Forelimb muscle (tissue), 1 donor: ENCODE measurements at places on chromosomes 1 and 21. TPM values are rescaled to one million over a fixed set of nuclear protein-coding genes. Genes with fewer than 3 reads are reported as not detected.
A peak's percentile ranks its signal among the peaks of the same experiment; 100 is the strongest.

The DNAJC6 gene
- 0.71 TPM for polyA plus RNA-seq

GRCh38 chr1:18452550-18452949 is 28.2 kb upstream of the KLHDC7A start:
- peak; percentile 2 for DNase-seq

The AZIN2 gene
- 3.4 TPM for polyA plus RNA-seq

DNA sequence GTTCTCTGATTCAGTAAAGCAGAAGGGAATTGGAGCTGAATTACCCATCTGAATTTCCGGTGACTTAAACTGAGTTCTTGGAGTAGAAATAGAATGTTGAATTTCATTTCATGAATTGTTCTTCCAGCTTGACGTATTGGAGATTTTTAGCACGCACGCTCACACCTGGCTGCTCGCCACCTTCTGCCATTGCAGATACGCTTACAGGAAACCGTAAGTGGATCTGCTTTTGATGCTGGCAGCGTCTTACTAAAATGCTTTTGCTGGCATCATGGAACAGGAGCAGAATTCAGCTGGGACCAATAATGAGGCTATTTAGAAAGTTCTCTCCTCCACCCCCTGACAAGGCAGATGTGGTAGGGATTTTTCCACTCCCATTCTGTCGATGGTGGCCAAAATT is 17.7 kb upstream of the ELAVL4 start:
- DNase-seq: no peak

The LCA5L gene
- 1.3 TPM for polyA plus RNA-seq

DNA sequence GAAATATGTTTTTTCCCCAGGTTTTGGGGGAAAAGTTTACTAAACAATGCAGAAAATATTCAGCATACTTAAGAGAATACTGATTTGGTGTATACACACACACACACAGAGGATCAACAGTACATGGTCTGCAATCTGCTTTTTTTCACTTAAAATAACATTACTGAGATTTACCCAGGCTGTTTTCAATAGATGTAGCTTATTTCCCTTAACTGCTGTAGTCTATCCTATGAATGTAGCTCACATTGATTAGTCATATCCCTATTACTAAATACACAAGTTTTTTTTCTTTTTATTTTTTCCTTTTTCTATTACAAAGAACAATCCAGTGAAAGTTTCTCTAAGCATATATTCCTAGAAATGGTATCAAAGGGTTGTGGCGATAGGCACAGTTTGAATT is 266.7 kb upstream of the GREM2 start:
- no peak for DNase-seq

GRCh38 chr1:204151552-204152309 is at the start of gene ETNK2:
ETNK2 (minus strand) TSS chr1:204152044; CDS start chr1:204151852, 192 bp downstream.
- DNase-seq: no peak

DNA sequence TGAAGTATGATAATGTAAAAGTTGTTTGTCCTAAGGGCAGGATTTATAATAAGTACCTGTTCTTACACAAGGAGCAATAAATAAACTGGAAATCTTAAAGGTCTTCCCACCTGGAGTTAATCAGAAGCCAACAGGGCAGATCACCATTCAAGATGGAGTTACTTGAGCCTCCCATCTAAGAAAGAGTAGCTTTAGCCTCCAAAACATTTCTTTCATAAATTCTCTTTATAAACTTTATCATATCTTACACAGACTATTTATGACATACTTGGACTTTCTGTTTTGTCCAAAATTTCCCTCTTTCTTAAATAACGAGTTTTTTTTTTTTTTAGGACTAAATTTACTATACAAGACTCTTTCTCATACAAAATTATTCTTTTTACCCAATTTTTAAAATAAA is 18.5 kb downstream of the OR2T1 start:
- no peak for DNase-seq

GRCh38 chr21:25790878-25791204 is 56.1 kb downstream of the GABPA start:
- no peak for DNase-seq

GRCh38 chr1:224859651-224860050 is 69.8 kb upstream of the DNAH14 start:
- DNase-seq: no peak

- DNase-seq: no peak
Measured at GRCh38 chr1:206923009-206923960, 1.5 kb upstream of the FCMR start.

DNA sequence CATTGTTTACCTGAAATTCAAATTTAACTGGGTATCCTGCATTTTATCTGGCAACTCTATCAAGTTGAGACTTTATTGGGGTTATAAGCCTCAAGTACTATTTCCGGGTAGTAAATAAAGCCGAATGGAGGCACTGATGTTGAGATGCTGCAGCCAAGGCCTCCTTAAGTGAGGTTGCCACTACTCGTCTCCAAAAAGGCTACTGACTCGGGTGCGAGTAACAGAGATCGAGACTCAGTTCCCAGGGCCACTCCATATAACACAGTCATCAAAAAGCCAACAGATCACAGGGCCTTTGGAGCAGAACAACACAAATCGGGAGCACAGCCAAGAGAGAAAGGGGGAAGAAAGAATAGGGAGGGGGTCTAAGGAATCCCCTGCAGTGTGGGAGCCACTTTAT is 524 bp downstream of the COPA start:
- no peak for DNase-seq

The PTGER3 gene
- 0.90 TPM for polyA plus RNA-seq

DNA sequence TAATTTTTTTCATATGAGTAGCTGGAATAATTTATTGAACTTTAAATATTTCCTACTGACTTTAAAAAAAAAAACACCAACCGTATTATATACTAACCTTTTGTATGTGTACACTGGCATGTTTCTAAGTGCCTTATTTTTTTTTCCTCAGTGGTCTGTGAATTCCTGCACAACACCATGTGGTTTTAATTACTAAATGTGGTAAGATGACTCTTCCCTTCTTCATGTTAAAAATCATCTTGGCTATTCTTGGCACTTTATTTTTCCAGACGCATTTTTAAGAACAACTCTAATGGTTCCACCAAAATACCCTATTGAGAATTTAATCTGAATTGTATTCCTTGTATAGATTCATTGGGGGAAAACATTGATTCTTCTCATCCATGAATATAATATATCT is 28.4 kb downstream of the PPP2R5A start:
- DNase-seq: no peak

- no peak for DNase-seq
Measured at GRCh38 chr1:159900086-159900680, at the start of gene CFAP45. CFAP45 (minus strand) TSS chr1:159900165; CDS start chr1:159900098, 67 bp downstream.

The RNU1-1 gene
- not detected for polyA plus RNA-seq

- DNase-seq: peak; percentile 44
Measured at GRCh38 chr1:109161858-109162606, 48.1 kb downstream of the ELAPOR1 start.

- DNase-seq: no peak
Measured at GRCh38 chr1:101259744-101260148, 22.9 kb downstream of the S1PR1 start.

DNA sequence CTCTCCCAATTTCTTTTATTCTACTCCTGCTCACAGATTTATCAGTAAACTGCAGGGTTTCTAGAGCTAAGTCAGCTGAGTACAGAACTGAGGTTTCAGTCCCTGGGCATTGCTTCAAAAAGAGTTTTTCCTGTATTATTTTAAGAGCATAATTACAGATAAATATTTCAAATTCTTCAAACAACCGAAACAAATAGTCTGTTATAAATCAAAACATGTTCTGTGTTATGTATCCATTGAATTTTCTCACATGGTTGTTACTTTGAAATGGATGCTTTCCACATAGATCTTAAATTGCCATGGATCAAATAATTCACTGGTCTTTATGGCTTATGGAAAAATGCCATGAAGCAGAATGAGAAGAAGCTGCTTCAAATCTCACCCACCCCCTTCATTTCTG is 64.5 kb downstream of the LRRC8C start:
- no peak for DNase-seq

GRCh38 chr21:45588086-45588825 is 46.0 kb upstream of the SLC19A1 start:
- DNase-seq: no peak

- DNase-seq: no peak
Measured at GRCh38 chr1:234779160-234779538, 169.2 kb upstream of the IRF2BP2 start.

The CCDC24 gene
- polyA plus RNA-seq: 0.78 TPM

DNA sequence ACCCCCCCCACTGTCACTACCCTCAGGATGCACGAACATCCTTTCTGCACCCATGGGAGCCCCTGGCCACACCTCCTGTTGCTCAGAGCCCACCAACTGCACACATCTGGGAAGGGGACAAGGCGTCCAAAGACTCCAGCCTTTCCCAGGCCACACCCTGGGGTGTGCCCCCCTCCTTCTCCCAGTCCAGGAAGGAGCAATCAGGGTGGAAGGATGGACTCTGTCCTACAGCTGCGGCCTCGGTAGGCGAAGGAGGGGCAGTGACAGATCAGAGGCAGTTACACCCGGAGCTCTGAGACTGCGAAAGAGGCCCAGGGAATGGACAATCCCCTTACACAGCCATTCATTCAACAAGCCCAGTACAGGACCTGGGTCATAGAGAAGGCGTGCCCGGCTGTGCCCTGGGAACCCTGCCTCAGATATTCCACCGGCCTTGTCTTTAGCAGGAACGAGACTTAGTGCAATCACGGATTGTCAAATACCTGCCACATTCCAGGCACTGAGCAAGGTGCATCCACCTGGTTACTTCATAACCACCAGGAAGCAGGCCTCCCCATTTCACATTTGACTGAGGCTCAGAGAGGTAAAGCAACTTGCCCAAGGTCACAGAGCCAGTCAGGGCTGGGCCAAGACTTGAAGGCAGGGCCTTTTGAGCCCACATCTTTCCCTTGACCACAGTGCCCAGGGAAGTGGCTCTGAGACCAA is 9.4 kb downstream of the HSPG2 start:
- DNase-seq: no peak

The PYHIN1 gene
- polyA plus RNA-seq: 0.22 TPM

The ADAMTS1 gene
- 16.8 TPM for polyA plus RNA-seq

- DNase-seq: no peak
Measured at GRCh38 chr1:7852804-7853683, at the start of gene UTS2. UTS2 (minus strand) TSS chr1:7853065; CDS start chr1:7853003, 62 bp downstream.

DNA sequence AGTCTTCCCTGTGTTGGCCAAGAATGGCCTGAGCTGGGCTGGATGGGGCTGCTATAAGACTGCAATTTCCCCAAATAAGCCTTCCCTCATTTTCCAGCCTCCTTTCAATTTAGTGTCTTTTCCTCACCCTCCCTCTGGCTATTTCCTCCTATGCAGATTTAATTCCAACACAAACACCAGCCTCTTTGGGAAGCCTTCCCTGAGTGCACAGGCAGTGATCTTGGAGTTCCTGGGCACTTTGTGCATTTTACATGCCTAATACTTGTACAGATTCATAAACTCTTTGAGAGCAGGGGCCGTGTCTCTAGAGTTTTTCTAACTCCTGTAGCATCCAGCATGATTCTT is 91.1 kb upstream of the TLR5 start:
- DNase-seq: no peak

The WNT2B gene
- 4.7 TPM for polyA plus RNA-seq

GRCh38 chr1:48552420-48552819 is 80.4 kb upstream of the SPATA6 start:
- DNase-seq: no peak

DNA sequence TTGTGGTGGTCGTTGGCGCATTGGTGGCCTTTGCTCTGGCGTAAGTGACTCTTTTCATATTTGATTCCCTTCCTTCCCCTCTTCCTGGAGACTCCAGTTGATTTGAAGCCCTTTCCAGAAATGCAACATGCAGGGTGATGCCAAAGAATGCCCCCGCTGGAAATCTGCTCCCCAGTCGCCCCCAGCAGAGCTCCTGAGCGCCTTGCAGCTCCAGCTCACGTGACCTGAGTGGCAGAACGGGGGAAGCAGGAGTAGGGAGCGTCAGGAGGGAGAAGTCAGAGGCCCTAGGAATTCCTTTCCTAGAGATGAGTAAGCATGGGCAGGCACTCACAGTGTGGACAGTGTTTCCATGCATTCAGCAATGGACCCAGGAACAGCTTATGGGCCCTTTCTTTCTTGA is 255.9 kb downstream of the CACNA1E start:
- DNase-seq: no peak

The REN gene
- polyA plus RNA-seq: not detected

GRCh38 chr1:54681358-54681757 is 34.3 kb upstream of the TTC4 start:
- DNase-seq: peak; percentile 4

- no peak for DNase-seq
Measured at GRCh38 chr1:229427572-229427971, 6.3 kb downstream of the ACTA1 start.

GRCh38 chr21:40845441-40845995 is 1.4 kb downstream of the DSCAM start:
- DNase-seq: no peak

- no peak for DNase-seq
Measured at GRCh38 chr1:44110916-44111315, 7.7 kb upstream of the KLF17 start.

- DNase-seq: no peak
Measured at GRCh38 chr1:101592845-101593244, 356.0 kb downstream of the S1PR1 start.

GRCh38 chr1:85815906-85816305 is 107.7 kb upstream of the ZNHIT6 start:
- no peak for DNase-seq

- DNase-seq: no peak
Measured at GRCh38 chr1:162670928-162671663, 38.8 kb downstream of the DDR2 start.
